Activated CD4-positive, alpha-beta memory T cell treated with anti-CD3 and anti-CD28 coated beads for 36 hours (primary cell): ENCODE measurements at places on chromosomes 1 and 21. TPM values are rescaled to one million over a fixed set of nuclear protein-coding genes. Genes with fewer than 3 reads are reported as not detected.
A peak's percentile ranks its signal among the peaks of the same experiment; 100 is the strongest.

The KRTAP19-3 gene
- total RNA-seq, result not detected

DNA sequence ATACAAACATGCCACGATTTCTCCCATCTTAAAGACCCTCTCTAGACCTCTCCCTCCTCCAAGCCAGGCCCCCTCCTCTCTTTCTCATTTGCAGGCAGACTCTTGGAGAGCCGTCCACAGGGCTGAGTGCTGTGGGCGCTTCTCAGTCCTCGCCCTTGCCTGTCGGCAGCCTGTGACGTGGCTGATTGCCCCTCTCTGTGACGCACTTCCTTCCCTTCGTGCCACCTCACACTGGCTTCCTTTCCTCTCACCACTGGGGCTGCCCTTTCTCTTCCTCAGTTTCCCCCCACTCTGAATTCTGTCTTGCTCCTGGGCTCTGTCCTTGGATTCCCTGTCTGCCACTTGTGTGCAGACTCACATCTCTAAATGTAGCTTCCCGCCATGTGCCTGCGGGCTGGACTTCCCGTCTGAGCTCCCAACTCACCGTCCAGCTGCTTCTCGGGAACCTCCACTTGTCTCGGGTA lies 227.2 kb downstream of the CAMTA1 start:
- H3K27me3 ChIP-seq, result no peaks in the 10 kb centered on the region
- H3K4me3 ChIP-seq, result no peak overlapping the region
- no peaks in the 10 kb centered on the region for H3K36me3 ChIP-seq
- H3K27ac ChIP-seq, result no peak overlapping the region
- DNase-seq, result no peak
- no peaks in the 10 kb centered on the region for H3K4me1 ChIP-seq

The ANKRD35 gene
- total RNA-seq, result 0.24 TPM

DNA sequence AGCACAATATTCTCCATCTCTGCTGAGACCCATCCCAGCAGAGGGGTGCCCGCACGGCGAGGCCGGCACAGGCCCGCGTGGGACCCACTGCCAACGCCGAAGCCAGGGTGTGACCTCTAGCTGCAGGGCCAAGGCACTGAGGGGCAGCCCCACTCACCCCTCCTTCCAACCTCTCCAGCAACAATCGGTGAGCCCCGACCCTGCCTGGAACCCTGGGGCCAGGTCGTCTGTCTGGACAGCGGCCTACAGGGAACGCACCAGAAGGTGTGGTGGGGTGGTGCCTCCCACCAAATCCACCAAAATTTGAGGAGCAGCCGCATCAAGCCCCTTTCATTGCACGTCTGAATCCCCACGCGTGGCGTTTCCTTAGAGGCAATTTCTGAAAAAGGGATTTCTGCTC lies 63.0 kb upstream of the ADARB1 start:
- H3K4me1 ChIP-seq, result no peaks in the 10 kb centered on the region
- no peak for DNase-seq
- H3K36me3 ChIP-seq, result no peaks in the 10 kb centered on the region
- no peak overlapping the region for H3K27ac ChIP-seq

DNA sequence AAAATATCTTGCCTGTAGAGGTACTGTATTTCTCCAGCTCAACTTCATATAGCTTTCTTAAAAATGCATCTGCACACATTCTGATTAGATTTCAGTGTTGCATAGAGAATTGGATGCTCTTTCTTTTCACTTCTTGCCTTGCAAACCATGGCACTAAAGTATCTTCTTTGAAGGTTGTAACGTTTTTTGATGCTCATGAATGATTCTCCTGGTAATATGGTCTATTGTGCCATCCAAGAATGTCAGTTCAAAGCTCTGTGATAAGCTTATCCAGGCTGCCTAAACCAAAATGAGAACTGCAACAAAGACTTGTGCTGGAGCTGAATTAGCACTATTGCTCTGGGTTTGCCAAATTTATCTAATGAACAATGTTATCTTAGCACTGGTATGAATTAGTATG lies 1.9 kb downstream of the SGIP1 start:
- H3K4me1 ChIP-seq, result peaks cover 10% of the 10 kb centered on the region
- H3K4me3 ChIP-seq, result no peak overlapping the region
- no peak for DNase-seq
- H3K27me3 ChIP-seq, result peaks cover 28% of the 10 kb centered on the region

The LHX8 gene
- total RNA-seq, result not detected

- H3K27me3 ChIP-seq, result no peaks in the 10 kb centered on the region
- peak overlapping the region; percentile 57 for H3K4me3 ChIP-seq
- H3K27ac ChIP-seq, result peak overlapping the region; percentile 77
- no peaks in the 10 kb centered on the region for H3K36me3 ChIP-seq
These were observed 63.3 kb upstream of the LRRC8D start for GRCh38 chr1:89757532-89757931.

DNA sequence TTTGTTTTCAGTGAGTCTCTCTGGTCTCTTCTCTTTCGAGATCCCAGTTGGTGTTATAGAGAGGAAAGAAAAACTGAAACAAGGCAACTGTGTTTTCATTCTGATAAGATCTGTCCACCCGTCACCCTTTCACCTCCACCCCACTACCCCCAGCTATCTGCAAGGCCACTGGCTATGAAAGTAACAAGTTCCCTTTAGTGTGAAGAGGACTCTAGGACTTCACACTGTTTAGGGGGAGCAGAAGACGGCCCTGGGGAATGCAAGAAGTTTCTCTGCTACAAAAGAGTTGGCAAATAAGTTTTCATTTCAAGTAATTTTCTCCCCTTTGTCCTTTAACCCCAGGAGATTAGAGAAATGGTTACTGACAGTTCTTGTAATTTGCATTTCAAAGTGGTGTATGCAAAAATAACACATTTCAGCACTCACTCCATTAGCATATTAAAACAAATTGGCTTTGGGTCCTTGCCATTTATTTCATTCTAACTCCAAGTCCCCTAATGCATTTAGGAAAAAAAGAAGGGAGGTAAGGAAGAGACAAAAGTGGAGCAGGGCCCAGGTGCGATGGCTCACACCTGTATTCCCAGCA lies 79.6 kb upstream of the PPM1J start:
- H3K27ac ChIP-seq, result no peak overlapping the region
- no peaks in the 10 kb centered on the region for H3K36me3 ChIP-seq
- H3K27me3 ChIP-seq, result peaks cover 2% of the 10 kb centered on the region
- DNase-seq, result no peak

The PRAMEF25 gene
- total RNA-seq, result not detected

GRCh38 chr1:19759740-19760089 lies 40.0 kb downstream of the TMCO4 start:
- H3K36me3 ChIP-seq, result peaks cover 4% of the 10 kb centered on the region
- H3K4me1 ChIP-seq, result peaks cover under 1% of the 10 kb centered on the region
- H3K27me3 ChIP-seq, result no peaks in the 10 kb centered on the region
- no peak overlapping the region for H3K4me3 ChIP-seq
- H3K27ac ChIP-seq, result no peak overlapping the region
- DNase-seq, result no peak

DNA sequence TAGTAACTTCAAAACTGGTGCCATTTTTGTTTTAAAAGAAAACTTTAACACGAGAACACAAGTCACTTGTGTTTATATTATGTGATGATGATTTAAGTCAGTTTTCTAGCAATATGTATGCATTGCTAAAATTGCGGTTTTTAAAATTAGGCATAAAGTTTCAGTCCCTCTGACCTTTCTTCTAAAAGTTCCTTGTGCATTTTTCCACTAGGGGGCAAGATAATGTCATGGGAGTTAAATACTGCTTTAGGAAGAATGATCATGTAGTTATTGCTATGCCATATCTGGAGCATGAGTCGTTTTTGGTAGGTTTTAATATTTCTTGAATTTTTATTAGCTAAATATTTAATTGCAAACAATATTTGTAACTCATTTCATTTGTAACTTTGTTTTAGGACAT lies 10.7 kb downstream of the CDC7 start:
- no peaks in the 10 kb centered on the region for H3K27me3 ChIP-seq
- DNase-seq, result no peak
- no peak overlapping the region for H3K4me3 ChIP-seq
